ENCODE measurements at places on chromosomes 7 and 10.

- no peak for DNase-seq
These were observed 57.1 kb downstream of the STK17A start for GRCh38 chr7:43639858-43640491.

DNA sequence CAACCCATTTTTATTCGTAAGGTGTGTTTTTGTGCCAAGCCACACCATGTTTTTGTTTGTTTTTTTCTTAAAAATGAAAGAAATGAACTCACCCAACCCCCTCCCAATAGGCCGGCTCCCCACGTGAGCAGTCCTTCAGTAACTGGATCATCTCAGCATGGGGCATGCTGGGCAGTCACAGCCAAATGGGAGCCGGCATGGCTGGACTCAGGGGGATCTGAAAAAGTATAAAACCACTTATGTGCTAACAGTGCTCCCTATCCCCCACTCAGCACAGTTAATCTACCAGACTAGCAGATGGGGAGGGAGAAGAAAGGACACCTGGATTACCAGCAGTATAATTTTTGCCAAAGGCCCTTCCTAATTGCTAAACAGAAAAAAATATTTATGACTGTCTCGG is 39.3 kb downstream of the BAZ1B start:
- DNase-seq, result no peak

GRCh38 chr7:155555116-155555695 is 8.8 kb upstream of the CNPY1 start:
- DNase-seq, result no peak

DNA sequence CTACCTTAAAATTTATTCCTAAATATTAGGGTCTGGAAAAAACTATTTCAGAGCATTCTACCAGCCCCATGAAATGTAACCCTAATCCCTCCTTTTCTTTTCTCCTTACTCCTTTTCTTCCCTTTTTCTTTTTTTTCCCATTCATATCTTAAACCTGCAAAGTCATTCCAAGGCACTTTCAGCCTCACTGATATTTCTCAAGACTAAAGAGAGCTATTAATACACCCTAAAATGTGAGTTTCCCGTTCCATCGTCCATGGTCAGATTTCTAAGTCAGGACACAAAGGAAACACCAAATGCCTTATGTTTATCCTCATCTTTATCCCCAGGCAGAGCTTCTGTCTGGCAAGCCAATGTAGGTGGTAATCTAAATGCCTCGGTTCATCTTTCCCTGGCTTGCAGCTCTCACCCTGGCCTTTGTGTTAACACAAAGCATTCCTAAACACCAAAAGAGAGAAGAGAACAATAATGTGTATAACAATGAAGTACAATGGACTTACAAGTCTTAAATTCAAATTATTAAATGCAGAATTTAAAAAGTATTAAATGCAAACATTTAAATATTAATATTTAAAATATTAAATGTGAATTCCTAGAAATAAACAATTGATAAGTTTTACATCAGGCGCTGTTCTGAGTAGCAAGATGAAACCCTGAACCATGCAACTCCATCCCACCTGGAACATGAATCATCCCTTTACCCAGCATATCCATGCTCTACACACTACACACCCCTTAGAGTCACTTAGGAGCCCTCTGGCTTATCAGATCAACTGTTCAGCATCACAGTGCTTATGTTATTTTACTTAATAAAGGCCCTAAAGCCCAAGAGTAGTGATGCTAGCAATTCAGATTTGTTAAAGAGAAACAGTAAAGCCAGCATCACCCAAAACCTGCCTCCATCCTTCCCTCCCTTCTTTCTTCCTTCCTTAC is 26.8 kb downstream of the MICU1 start:
- DNase-seq, result no peak

- DNase-seq, result no peak
These were observed 24.4 kb downstream of the MTURN start for GRCh38 chr7:30159163-30159562.

- DNase-seq, result no peak
These were observed 62.6 kb upstream of the MTPN start for GRCh38 chr7:136039577-136040345.

DNA sequence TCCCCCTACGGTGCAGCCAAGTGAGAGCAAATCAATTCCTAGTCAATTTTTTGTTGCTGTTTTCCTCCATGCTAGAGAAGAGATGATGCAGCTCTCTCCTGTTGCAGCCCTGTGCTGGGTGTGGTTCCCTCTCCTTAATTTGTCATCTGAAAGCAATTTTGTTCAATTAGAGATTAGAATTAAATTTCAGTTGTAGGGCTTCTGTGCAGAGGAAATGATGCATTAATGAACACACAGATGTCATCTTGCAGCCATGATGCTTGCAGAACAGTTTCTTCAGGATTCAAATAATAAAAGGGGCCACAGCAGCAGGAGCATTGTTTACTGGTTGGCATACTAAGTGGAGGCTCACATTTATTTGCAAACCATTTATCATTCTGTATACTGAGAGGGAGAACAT is 266.0 kb downstream of the AUTS2 start:
- no peak for DNase-seq

GRCh38 chr10:89203237-89203636 is 3.9 kb downstream of the CH25H start:
- DNase-seq, result no peak

- no peak for DNase-seq
These were observed 42.1 kb downstream of the MDH2 start for GRCh38 chr7:76089865-76090475.

DNA sequence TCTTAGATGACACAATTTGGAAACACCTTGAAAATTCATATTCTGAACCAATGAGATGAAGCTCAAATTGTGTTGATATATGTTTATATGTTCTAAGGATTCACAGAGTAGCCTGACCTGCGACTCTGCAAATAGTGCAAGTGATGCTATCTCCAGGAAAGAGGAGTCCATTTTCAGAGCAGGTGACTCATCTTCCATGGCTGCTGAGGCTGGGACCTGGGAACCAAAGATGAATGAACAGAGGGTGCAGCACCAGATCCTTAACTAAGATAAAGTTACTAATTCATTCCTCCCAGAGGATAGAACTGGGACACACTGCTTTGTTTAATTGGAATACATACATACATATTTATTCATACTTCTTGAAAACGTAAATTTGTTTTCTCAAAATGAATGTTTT is 240.6 kb upstream of the SEMA3C start:
- no peak for DNase-seq

DNA sequence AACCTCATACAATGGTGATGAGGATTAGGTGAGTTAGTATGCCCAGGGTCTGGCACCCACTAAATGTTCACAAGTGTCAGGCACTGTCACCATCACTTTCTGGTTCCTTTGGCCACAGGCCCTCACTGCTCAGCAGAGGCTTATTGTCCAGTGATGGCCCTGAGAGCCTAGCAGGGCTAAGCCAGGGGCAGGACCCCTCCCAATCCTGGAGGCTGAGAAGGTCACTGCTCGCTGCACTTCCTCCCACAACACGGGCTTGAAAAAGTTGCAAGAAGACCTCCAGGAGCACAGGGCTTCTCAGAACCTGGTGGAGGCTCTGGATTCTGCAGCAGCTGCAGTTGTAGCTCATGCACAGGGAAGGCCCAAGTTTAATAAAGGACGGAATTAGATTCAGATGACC is 48.1 kb downstream of the DRGX start:
- no peak for DNase-seq

GRCh38 chr10:119296703-119297102 is 89.3 kb downstream of the GRK5 start:
- DNase-seq, result no peak

DNA sequence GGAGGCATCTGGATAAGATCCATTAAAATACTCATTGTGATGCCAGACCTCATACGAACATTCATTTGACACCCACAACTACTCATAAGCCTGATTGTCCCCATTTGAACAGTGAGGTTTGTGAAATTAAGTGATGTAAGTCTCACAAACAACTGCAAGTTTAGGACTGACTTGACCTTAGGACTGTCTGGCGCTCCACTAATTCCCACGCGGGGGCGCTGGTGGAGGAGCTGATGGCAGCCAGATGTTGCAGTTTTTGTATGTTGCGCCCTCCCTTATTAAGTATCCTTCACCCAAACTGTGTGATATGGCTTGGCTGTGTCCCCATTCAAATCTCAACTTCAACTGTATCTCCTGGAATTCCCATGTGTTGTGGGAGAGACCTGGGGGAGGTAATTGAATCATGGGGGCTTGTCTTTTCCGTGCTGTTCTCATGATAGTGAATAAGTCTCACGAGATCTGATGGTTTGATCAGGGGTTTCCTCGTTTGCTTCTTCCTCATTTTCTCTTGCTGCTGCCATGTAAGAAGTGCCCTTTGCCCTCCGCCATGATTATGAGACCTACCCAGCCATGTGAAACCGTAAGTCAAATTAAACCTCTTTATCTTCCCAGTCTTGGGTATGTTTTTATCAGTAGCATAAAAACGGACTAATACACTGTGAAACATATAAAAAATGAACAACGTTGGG is 20.3 kb upstream of the TIAL1 start:
- DNase-seq, result no peak

GRCh38 chr7:90671571-90671970 is 75.5 kb downstream of the CDK14 start:
- no peak for DNase-seq

DNA sequence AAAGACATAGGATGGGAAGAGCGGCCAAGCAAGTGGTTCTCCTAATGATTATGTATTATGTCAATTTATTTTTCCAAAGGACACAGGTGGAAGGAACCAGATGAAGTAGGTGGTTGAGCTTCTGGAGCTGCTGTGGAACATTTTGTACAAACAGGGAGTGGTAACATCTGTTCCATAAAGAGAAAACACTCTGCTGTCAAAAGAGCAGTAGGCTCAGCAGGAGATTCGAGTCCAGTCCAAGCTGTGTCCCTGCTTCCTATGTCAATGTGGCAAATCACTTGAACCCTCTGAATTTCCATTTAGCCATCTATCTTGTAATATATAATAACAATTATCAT is 448.0 kb upstream of the ANKRD30A start:
- DNase-seq, result no peak

DNA sequence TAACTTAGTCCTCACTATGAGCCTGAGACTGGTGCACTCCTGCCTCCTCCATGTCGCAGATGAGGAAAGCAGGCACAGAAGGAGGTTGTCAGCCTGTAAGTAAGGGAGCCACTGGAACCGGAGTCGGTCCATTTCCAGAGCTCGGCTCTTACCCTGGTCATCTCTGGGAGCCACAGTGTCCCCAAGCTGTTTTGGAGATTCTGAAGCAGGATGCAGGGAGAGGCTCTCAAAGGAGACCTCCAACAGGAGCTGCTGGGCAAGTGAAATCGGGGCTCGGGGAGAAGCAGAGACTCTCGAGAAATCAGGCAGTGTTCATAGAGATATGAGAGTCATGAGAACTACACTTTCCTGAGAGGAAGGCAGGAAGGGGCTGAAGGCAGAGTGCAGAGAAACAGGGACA is 39.0 kb downstream of the VSTM4 start:
- no peak for DNase-seq

Measured in activated T-cell treated with anti-CD3 and anti-CD28 coated beads for 48 hours (primary cell).